ENCODE measurements at places on chromosomes 6 and 20.

GRCh38 chr6:30547454-30547853, 8.8 kb downstream of the GNL1 start:
- no peak for DNase-seq

DNA sequence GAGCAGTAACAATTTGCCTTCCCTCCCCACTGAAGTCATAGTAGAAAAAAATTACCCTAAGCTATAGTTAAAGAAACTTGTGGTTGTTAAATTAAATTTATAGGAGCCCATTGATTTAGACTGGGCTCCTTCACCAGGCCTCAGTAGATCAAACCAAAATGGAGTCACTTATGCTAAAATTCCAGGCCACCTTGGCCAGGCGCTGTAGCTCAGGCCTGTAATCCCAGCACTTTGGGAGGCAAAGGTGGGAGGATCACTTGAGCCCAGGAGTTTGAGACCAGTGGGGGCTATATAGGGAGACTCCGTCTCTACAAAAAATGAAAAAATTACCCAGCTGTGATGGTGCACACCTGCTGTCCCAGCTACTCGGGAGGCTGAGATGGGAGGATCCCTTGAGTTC, 15.0 kb upstream of the GMNN start:
- DNase-seq, result no peak

GRCh38 chr20:53834062-53834442, 236.3 kb downstream of the BCAS1 start:
- DNase-seq, result no peak

GRCh38 chr6:169938262-169938701, 186.9 kb downstream of the ERMARD start:
- no peak for DNase-seq

DNA sequence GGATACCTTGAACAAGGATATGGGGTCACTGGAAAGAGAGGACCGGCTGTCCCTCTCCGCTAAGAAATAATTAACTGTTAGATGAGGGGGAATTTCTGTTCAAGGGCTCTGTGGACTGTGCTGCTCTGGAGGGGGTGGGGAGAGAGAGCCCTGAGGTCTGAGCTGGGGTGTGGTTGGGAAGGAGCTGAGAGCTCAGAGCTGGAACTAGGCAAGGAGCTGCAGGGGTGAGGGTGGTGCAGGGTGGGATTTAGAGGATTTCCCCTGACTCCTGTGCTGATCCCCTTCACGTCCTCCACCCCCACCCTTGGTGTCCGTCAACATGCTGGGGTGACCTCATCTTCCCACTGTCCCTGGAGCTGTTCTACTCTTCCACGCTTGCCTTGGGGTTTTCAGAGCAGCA, 52.5 kb downstream of the HLA-A start:
- no peak for DNase-seq

Data from eye (tissue), 1 donor.